ENCODE measurements at places on chromosomes 7 and 10.

DNA sequence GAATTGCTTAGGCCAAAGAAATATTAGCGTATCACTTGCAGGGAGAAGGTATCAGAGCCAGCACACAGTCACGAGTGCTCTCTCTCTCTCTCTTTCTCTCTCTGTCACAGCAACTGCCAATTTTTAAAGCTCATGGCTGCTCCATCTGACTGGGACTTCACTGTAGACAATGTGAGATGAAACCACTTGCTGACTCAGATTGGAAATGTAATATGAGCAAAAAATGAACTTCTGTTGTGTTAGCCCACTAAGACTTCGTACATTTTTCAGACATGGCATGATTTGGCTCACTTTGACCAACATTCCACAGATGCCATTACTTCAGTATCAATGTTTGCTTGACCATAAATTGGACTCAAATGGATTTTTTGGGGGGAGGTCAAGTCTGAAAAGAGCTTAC, 68.1 kb downstream of the DGKB start:
- DNase-seq, result no peak

GRCh38 chr10:124637091-124637700, 107.0 kb downstream of the FAM53B start:
- no peak for DNase-seq

GRCh38 chr7:88597941-88598425, 161.5 kb upstream of the ZNF804B start:
- no peak for DNase-seq

- DNase-seq, result no peak
These were observed 35.1 kb upstream of the GRID1 start for GRCh38 chr10:86401588-86402282.

GRCh38 chr10:34801097-34801733, 13.9 kb downstream of the PARD3 start:
- DNase-seq, result no peak

- DNase-seq, result no peak
These were observed 222.3 kb downstream of the SFMBT2 start for GRCh38 chr10:7188456-7189050.

- no peak for DNase-seq
These were observed 321.5 kb upstream of the NRP1 start for GRCh38 chr10:33655921-33656320.

DNA sequence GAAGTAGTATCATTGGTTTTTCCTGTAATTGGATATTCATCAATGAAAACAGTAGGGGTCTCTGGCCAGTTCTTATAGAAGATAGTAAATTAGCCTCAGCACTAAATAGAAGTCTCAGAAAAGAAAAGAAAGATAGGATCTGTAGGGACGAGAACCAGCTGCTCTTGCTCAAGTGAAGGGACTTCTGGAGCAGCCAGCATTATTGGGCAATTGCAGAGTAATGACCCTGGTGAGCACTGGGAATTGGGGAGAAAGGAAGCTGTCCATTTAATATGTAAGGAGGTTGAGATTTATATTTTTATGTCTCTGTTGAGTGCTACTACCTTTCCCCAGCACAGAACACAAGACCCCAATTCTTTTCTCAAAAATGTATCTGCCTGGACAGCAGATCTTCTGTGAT, 61.2 kb upstream of the WNT16 start:
- DNase-seq, result no peak

- DNase-seq, result no peak
These were observed 295.6 kb downstream of the AUTS2 start for GRCh38 chr7:69893906-69894305.

DNA sequence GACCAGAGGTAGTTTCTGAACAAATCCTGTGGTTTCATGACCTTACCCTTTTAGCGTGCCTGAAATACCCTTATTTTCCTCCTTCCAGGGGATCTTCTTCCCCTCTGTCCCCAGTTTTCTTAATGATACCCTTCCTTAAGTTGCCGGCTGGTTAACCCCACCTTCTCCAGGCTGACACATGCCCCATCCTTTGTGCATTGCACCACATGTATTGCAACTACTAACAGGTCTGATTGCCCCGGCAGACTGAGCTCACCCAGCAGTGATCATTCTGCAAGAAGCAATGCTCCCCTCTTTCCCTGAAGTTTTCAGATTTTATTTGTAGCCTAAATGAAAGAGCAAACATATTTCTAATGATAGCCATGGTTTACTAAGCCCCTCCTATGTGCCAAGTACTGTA, 108.2 kb downstream of the HIP1 start:
- DNase-seq, result no peak

- DNase-seq, result no peak
These were observed 11.0 kb upstream of the RASSF4 start for GRCh38 chr10:44948642-44949041.

- no peak for DNase-seq
These were observed at the start of gene HOGA1 for GRCh38 chr10:97584060-97584797. TSS of gene HOGA1 (plus strand) at chr10:97584389. CDS start at chr10:97584704, 315 bp downstream.

DNA sequence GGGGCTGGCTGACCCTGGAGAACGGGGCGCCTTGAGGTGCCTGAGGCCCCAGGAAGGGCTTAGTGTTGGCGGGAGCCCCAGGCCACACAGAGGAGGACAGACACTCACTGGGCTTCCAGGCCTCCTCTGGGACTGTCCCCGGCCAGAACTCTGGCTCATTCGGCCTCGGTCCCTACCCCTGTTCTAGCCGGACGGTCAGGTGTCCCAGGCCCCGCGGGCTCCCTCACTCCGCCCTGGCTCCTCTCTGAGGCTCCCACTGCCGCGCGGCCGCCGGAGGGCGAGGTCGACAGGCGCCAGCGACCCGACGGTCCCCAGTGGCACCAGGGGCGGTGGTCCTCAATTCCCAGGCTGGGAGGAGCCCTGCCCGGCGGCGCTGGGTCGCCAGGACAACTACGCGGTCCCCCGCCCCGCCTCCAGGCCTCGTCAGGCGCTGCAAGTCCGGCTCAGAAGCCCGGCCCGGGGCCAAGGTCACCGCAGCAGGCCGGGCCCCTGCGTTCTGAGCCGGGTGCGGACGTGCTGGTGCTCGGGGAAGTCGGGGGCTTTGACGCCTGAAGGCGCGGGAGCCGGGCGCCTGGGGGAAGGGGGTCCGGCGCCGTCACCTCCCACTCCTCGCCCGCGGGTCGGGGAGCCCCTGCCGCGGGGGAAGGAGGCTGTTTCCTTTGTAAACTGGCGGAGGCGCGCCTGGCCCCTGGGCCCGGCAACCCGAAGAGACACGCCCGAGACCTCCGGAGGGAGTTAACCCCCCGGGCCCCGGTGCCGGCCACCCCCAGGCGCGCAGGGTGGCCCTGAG, 1.1 kb upstream of the PWWP2B start:
- DNase-seq, result no peak

- no peak for DNase-seq
These were observed 33.8 kb downstream of the SNX8 start for GRCh38 chr7:2280424-2280823.

DNA sequence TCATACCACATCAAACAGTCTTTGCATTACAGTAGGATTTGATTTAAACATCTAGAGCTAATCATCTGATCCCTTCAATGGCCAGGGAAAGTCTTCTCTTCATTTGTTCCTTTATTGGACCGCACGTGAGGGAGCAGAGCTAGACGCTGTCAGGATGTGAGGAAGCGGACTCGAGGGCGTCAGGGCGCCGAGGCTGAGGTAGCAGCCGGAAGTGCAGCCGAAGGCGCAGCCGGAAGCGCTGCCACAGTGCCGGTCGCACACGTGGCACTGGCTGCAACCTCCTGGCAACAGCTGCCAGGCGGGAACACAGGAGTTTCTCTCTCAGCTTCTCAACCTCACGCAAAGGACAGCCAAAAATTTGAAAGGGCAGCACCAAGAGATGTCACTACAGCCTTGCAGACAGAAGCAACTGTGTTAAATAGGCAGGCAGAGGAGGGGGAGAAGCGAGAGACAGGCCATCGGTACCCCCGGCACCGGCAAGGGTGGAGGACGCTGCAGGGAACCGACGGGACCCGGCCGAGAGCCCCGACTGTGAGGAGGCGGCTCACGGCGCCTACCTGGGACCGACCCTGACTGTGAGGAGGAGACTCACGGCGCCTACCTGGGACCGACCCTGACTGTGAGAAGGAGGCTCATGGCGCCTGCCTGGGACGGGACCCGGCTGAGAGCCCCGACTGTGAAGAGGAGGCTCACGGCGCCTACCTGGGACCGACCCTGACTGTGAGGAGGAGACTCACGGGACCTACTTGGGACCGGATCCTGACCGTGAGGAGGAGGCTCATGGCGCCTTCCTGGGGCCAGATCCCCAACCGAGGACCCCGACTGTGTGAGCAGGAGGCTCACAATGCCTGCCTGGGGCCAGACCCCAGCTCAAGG, 32.3 kb downstream of the VIPR2 start:
- DNase-seq, result no peak

- no peak for DNase-seq
These were observed 59.3 kb downstream of the CYP2C9 start for GRCh38 chr10:94997741-94998174.

DNA sequence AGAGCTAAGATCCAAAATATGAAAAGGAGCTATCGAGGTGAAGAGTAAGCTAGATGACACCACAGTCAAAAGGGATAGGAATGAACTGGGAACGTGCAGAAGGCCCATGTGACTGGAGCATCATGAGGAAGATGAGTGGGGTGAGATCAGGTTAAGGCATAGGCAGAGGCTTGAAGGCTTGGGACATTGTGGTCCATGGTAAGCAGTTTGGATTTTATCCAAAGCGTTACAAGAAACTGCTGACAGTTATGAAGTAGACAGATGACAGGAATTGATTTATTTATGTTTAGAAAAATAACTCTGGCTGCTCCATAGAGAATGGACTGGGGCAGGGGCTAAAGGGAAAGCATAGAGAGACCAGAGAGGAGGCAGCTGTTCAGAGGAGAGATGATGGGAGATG, 18.1 kb upstream of the PANK1 start:
- no peak for DNase-seq

- no peak for DNase-seq
These were observed 52.8 kb upstream of the SEC61G start for GRCh38 chr7:54811846-54812254.

DNA sequence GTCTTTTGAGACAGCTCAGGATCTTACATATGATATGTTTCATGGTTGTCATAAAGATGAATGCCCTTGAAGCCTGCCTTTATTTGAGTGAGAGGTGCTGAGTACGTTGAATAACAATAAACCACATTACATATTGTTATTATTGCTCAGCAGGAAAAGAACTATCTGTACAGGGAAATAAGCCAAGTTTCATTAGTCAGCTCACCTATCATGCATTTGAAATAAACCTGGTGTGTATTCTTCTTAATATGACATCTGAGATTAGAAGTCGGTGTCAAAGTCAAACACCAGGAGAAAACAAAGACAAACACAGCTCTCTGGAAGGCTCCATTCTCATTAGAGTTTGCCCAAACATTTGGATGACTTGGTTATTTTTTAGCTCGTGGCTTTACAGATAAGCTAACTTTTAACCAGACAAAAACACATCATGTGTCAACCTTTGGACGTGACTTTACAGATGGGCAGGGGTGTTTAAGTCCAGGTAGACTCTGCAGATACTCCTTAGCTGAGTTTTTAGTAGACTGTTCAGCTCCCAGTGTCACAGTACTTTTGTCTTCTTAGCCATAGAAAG, 71.2 kb upstream of the AOAH start:
- DNase-seq, result no peak

DNA sequence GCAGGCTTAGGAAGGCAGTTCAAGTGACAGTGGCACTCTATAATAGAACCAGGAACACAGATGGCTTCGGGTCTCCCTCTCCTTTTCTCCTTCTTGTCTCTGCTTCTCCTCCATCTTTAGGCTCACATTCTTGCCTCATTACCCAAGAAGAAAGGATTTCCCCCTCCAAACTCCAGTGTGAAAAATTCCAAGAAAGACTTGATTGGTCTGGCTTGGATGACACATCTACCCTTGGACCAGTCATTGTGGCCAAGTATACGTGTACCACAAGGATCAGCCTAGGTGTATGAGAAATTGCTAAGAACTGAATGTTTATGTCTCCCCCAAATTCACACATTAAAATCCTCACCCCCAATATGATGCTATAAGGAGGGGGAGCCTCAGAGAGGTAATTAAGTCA, 53.9 kb downstream of the PRTFDC1 start:
- no peak for DNase-seq

DNA sequence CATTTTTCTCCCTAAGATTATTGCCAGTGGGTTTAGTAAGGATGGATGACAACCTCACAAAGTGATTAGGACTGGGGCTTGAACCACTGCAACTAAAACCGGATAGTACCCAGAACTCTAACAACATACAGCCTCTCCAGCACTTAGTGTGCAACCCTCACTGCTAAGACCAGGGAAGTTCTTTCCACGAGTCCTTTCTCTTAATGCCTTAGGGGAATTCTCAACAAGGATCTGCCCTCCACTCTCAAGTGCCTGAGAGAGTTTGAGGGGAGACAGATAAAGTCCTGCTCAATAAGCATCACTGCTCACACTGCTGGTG, 104.6 kb downstream of the NRP1 start:
- DNase-seq, result no peak

DNA sequence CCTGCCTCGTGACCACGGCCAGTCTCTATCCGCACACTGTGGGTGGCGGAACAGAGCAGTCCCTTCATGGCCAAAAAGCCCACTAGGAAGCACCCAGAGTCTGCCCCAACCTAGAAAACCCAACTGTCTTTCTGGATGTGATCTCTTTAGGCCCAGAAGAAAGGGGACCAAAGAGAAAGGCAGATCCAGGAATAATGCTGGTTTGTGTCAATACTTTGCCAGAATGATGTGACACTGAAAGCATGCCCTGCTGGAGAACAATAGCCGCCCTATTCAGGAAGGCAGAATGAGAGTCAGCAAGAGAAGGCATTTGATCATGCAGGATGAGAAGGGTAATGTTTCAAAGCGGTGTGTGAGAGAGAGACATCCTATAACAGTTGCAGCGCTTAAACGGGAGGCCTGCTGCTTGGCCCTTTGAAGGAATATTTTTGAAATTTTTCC, 274.7 kb downstream of the USP6NL start:
- no peak for DNase-seq

DNA sequence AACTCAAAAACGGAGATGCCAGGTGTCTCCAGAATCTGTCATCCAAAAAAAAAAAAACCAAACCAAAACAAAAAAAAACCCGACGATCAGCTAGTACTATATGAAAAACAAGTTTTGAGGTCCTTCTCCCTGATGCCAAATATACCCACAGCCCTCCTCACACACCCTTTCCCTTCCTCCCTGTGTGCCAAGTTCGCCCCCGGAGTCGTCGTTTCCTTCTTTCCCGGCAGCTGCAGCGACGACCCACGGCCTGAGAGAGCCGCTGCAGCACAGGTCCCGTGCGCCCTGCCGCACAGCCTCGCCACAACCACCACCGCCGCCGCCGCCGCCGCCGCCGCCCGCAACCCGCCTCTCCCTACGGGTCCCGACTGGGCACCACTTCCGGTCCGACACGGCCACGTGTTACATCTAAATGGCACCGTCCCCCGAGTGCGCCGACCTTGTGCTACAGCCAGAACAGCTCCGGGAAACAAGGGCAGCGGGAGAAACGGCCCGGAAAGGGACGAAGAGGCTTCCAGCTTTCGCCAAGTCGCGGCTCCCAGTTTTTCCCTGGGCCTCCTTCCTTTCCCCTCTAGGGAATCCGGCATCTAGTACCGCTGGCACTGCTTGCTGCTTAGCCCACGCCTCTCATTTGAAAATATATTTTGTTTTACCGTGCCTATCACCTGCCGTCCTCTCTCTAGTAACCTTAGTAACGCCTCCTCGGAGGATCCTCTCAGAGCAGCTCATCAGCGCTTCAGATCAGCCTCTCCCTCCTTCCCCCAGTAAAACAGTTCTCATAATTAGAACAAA, at the start of gene FRA10AC1:
TSS of gene FRA10AC1 (minus strand) at position 383 of the 792 bp plus-strand sequence. CDS start 2,486 bp downstream, outside the sequence.
- DNase-seq, result peak; percentile 86

- no peak for DNase-seq
These were observed 478.5 kb downstream of the KIF20B start for GRCh38 chr10:90179696-90180407.

GRCh38 chr10:29176845-29177832, 111.7 kb upstream of the LYZL1 start:
- DNase-seq, result no peak

Measured in stimulated activated CD4-positive, alpha-beta T cell treated with anti-CD3 and anti-CD28 coated beads, TNF-alpha, amount 100 ng/mL, for 24 hours (primary cell).